Foreskin keratinocyte (primary cell): ENCODE measurements at places on chromosomes 16 and 17. TPM values are rescaled to one million over a fixed set of nuclear protein-coding genes. Genes with fewer than 3 reads are reported as not detected.

DNA sequence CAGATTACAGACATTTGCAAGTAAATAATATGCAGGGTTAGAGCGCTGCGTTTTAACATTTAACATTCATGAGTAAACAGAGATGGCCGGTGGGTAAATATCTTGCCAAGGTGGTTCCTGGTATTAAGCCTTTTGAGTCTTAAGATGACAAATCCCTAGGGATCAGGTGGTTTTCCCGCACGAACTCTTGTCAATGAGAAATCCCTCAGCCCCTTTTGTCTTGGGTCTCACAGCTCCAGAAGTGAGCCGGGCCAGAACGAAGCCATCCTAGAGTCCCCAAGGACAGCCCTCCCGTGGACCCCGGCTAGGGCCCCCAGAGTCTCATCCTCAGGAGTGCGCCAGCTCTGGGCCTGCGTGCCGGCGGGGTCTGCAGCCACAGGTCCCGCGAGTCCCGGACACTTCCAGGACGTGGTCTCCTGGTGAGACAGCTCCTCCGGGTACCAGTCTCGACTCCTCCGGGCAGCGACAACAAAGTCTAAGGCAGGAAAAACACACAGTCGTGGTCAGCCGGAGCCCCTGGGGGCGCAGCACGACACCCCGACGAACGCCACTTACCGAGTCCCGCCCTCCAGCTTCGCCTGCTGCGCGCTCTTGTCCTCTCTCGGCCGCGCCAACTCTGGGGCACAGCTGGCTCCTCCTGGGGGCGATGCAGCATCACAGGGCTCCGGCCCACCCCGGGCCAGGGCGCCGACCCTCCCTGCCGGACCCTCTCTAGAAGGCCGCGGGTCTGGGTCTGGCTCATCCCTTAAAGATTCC is 13.3 kb downstream of the MIS12 start:
- DNase-seq, result no peak

DNA sequence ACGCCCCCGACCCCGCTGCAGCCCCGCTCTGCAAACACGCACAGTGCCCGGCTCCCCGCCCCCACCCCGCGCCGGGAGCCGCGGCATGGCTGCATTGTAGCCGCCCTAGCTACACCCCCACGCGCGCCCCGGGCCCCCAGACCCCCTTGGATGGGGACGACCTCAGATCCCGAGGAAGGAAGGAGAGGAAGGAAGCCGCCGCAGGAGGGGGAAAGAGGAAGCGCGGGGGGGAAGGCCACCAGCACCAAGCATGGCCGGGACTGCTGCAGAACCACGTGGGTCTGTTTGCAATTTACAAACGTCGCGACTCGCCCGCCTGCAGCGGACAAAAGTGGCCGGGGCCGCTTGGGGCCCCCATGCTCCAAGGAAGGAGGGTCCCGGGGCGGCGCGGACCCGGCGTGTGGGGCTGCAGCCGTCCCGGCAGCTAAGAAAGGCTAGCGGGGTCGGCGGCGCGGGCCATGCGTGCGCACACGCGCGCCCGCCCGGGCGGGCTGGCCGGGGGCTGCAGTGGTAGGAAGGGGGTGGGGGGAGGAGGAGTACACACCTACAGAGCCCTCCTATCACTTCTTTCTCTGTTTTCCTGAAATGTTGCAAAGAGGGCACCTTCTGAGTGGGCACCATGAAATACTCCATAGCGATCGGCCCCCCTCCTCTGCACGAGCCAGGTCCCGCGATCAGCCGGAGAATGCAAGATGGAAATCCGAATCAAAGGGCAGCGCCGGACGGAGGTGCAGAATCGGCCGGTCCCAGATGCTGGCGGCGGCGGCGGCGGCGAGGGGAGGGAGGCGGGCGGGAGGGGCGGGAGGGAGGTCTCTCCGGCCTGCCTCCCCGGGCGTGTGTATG is 488 bp downstream of the TFAP4 start:
- DNase-seq, result peak; percentile 28

DNA sequence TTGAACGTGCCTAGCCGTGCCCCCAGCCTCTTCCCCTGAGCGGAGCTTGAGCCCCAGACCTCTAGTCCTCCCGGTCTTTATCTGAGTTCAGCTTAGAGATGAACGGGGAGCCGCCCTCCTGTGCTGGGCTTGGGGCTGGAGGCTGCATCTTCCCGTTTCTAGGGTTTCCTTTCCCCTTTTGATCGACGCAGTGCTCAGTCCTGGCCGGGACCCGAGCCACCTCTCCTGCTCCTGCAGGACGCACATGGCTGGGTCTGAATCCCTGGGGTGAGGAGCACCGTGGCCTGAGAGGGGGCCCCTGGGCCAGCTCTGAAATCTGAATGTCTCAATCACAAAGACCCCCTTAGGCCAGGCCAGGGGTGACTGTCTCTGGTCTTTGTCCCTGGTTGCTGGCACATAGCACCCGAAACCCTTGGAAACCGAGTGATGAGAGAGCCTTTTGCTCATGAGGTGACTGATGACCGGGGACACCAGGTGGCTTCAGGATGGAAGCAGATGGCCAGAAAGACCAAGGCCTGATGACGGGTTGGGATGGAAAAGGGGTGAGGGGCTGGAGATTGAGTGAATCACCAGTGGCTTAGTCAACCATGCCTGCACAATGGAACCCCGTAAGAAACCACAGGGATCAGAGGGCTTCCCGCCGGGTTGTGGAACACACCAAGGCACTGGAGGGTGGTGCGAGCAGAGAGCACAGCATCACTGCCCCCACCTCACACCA is 724 bp downstream of the GAA start:
- no peak for DNase-seq

DNA sequence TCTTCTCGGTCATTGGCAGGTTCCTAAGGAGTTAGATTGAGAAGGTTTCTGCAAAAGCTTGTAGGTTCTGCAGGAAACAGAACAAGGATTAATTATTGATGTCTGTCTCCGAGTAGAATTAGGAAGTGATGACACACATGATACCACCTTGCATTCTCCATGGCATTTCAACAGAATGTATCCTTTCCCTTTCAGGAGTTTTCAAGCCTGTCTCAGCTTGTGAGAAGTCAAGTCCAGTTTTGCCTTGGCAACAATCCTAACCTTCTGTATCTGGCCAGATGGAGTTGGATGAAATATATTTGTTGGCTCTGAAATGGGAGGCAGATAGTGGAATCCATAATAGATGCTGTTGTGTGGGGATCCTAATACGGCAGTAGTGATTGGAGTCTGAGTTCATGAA is 235.5 kb downstream of the SHISA9 start:
- peak; percentile 61 for DNase-seq

DNA sequence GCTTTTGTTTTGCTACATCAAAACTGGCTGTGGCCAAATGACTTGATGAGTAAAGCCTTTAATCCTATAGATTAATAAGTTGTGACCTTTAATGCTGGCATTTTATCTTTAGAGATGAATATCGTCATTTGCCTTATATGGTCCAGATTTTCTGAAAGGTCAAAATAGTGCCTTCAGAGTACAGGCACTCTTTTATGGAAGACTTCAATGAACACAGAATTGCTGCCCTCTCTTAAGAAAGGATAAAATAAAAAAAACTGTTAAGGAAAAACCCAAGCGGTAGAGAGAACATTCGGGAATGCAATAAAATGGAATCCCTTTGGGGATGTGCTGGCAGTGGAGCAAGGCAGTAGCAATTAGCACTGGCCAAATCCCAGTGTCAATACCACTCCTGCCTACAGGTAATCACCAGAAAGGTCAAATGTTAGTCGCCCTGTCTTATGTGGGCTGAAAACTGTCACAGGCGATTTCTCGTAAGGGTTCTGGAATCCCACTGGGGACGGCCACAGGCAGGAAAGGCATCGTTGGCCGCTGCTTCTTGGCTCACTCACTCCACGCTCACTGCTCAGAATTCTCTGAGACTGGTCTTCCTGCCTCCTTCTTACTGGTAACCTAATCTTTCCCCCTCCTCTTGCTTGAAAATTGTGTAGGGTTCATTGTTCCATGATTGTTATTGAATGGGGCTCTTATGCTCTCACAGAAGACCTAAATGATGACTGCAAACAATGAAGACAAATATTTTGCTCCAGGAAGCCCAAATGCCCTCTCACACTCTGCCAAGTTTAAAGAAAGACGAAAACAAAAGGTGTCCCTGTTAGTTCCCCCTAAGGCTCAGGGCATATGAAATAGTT is 45.4 kb upstream of the HSBP1 start:
- no peak for DNase-seq

GRCh38 chr17:71764505-71764904 is 356.3 kb upstream of the SOX9 start:
- no peak for DNase-seq

GRCh38 chr17:63930951-63931575 is 1.1 kb downstream of the CD79B start:
- DNase-seq, result no peak

DNA sequence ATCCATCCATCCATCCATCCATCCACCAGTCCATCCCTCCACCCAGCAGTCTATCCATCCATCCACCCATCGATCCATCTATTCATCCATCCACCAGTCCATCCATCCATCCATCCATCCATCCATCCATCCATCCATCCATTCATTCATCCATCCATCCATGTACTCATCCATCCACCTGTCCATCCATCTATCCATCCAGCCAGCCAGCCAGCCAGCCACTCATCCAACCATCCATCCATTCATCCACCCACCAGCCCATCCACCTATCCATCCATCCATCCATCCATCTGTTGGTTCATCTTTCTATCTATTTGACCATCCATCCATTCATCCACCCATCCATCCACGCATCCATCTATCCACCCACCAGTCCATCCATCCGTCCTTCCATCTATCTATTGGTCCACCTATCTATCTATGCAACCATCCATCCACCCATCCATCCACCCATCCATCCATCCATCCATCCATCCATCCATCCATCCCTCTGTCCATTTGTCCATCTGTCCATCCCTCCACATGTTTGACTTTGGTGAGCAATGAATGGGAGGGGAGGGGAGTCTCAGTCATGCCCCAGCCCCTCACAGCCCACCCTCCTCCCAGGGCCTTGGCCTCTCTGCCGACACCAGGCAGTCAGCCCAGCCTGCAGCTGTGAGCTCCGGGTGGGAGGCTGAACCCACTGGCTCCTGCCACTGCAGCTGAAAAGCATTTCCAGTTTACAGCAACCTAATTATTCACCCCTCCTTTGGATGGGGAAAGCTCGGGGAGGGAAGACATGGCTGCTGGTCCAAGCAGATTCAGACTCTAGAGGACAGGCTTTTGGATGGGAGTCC is 38.1 kb upstream of the SSTR5 start:
- no peak for DNase-seq

- no peak for DNase-seq
Measured at GRCh38 chr17:61487989-61488595, 35.9 kb downstream of the TBX4 start.

DNA sequence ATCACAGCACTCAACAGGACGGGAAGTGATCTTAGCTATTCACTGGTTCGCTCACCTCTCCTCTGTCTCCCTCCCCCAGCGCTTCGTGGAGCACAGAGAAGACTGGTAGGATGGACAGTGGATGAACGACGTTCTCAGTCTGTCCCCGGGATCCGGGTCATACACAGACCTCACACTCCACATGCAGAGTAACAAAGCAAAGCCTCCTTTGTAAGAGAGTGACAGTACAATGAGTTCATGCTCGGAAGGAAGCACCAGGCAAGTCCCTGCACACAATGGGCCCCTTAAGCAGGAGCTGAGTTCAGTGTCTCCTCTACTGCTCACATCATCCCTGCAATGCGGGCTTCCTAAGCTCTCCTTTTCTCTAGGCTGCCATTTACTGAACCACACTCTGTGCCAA is 356.9 kb downstream of the C16orf95 start:
- no peak for DNase-seq

DNA sequence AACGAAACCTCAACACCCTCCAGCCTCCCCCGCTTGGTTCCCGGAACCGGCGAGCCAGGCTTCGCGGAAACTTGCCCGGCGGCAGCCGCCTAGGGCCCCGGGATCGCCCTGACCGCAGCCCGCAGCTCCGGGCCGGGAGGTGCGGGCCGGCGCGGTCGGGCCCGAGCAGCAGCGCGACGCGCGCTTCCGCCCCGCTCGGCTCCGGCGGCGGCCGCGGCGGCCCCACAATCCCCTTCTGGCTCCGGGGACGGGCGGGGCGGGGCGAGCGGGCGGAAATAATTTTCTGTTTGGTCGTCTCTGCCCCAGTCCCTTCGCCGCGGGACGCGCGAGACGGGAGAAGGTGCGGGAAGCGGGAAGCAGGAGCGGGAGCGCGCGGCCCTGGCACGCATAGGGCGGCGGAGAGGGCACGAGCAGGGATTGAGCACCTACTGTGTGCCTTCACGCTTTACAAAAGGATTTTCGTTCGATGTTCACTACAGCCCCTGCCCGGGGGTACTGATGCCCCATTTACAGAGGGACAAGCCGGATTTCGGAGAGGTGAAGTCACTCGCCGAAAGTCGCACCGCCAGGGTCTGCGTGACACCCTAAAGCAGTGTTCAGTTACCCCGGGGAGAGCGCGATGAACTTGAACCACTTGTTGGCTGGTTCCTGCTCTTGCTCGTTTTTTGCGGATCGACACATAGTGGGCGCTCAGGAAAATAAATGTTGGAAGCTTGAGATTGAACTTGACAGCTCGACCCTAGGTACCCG is 2.7 kb upstream of the MLLT6 start:
- DNase-seq, result peak; percentile 70

GRCh38 chr16:20867585-20867984 is 32.6 kb downstream of the DCUN1D3 start:
- peak; percentile 47 for DNase-seq

- DNase-seq, result no peak
Measured at GRCh38 chr16:66575060-66575459, 4.2 kb upstream of the CMTM2 start.

- DNase-seq, result no peak
Measured at GRCh38 chr16:83211711-83212110, 584.9 kb downstream of the CDH13 start.

- DNase-seq, result no peak
Measured at GRCh38 chr16:19029980-19030379, 37.4 kb upstream of the COQ7 start.

DNA sequence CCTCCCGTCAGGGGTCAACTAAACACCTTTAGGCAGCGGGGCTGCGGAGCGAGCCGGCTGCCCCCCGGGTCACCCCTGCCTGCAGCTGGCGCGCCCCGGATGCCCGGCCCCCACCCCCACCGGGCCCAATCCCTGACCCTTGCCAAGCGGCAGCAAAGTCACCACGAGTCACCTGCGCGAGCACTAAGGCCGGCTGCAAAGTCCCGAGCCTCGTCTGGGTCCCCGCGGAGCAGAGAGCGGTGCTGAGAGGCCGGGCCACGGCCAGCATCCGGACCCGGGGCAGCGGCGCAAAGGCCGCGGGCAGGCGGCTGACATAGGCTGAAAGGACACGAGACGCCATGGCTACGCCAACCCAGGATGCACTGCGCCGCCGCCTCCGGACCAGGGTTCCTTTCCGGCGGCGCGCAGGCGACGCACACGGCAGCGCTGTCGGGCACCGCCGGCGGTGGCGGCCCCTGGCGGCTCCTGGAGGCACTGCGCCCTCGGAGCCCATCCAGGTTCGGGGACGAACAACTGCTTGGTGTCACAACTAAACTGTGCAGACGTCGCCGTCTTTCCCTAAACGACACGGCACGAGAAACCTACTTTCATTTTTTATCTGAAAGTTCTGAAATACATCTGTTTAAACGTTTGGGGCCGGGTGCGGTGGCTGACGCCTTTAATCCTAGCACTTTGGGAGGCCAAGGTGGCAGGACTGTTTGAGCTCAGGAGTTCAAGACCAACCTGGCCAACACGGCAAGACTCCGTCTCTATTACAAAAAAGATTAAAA is at the start of gene NDUFAB1:
TSS of gene NDUFAB1 (minus strand) at position 366 of the 770 bp plus-strand sequence. CDS start at position 340, 26 bp downstream.
- DNase-seq, result peak; percentile 59

The OR3A3 gene
- total RNA-seq, result not detected in 2 replicates

The CA10 gene
- total RNA-seq, result 0.88 and 1.2 TPM in 2 replicates

The KRTAP3-1 gene
- total RNA-seq, result not detected in 2 replicates

The ERN2 gene
- total RNA-seq, result not detected in 2 replicates

The TLCD3B gene
- total RNA-seq, result 0.07 TPM in 1 of 2 replicates, not detected in the other

The SLC6A2 gene
- total RNA-seq, result 0.07 TPM in 1 of 2 replicates, not detected in the other

The PTX4 gene
- total RNA-seq, result not detected in 2 replicates

The TMC7 gene
- total RNA-seq, result 2.6 and 2.9 TPM in 2 replicates
